NCI-H526 treated with DMSO at 0.1 percent for 48 hours (cell line): ENCODE measurements at places on chromosomes 4 and X.

DNA sequence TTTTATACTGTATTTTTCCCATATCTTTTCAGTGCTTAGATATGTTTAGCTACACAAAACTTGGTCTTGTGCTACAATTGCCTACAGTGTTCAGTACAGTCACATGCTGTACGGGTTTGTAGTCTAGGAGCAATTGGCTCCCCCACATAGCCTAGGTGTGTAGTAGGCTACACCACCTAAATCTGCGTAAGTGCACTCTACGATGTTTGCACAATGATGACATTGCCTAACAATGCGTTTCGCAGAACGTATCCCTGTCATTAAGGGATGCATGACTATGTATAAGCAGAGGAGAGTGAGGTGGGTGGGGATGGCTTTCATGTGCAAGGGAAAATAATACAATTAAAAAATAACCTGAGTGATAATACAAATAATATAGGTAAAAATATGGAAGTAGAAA is 131.4 kb downstream of the GBA3 start:
- no peak for DNase-seq

- no peak for DNase-seq
Observed at GRCh38 chr4:172202480-172203076, 389.4 kb downstream of the GALNTL6 start.

GRCh38 chr4:112170451-112170993 is 25.3 kb downstream of the FAM241A start:
- DNase-seq = no peak

DNA sequence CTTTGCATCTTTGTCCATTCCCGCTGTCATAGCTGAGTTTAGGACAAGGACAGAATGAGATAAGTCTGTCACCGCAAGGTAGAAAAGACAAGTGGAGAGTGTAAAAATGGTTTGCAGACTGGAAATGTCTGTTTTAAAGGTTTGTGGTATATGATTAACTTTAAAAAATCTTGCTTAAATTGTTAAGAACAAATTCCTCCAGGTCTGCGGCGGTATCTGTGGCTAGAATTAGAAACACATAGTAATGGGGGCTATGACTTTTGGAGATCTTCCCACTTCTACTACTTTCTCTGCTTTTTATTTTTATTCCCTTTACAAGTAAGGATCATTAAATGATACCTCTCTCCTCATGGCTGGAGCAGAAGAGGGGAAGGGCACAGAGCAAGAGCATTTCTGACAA is 92.2 kb downstream of the MID1IP1 start:
- no peak for DNase-seq

- no peak for DNase-seq
Observed at GRCh38 chr4:22874334-22874912, 181.7 kb downstream of the GBA3 start.

DNA sequence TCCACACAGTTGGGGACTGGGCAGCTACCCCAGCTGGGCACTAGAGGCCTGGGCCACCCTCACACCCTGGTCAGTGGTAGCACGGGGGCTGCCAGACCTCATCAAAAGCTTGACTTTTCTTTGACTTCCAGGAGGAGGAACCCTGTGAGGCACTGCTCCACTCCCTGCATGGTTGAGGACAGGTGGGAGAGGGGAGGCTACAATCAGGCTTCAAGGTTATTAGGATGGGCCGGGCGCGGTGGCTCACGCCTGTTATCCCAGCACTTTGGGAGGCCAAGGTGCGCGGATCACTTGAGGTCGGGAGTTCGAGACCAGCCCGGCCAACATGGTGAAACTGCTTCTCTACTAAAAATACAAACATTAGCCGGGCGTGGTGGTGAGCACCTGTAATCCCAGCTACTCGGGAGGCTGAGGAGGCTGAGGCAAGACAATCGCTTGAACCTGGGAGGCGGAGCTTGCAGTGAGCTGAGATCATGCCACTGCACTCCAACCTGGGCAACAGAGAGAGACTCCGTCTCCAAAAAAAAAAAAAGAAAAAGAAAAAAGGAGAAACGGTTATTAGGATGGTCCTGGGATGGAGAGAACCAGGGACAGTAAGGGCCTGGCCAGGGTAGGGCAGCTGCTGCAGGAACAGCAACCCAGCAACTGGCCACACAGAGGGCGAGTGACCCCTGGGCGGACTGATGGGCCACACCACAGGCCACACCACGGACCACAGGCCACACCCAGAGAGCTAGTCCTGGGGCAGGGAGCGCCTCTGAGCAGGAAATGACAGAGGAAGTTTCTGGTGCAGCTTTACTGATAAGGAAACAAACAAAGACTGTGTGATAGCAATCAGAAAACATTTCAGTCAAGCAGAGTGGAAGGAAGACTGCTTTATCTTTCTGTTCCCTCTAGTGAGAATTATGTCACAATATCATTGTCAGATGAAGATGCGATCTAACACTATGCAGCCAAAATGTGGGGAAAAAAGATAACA is 20.5 kb upstream of the OPN1LW start:
- no peak for DNase-seq

- no peak for DNase-seq
Observed at GRCh38 chrX:119673336-119673735, 19.6 kb downstream of the SEPTIN6 start.

DNA sequence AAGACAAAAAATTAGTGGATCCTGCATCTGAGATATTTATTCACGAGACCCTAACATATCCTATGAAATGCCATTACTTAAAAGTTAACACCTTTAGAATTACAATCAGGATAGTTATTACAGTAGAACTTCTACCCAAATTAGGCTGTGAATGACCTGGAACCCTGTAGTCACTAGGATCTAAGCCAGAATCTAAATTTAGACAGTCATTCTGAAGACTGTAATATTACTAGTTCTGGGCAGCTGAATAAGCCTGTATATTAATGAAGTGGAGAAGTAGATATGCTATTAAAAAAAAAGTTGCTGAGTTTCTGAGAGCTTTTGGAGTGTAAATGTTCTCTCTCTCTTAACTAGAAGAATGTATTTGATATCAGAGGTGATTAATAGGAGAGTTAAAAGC is 67.0 kb downstream of the FAM13A start:
- no peak for DNase-seq

GRCh38 chr4:95985051-95985450 is 145.2 kb downstream of the PDHA2 start:
- no peak for DNase-seq

DNA sequence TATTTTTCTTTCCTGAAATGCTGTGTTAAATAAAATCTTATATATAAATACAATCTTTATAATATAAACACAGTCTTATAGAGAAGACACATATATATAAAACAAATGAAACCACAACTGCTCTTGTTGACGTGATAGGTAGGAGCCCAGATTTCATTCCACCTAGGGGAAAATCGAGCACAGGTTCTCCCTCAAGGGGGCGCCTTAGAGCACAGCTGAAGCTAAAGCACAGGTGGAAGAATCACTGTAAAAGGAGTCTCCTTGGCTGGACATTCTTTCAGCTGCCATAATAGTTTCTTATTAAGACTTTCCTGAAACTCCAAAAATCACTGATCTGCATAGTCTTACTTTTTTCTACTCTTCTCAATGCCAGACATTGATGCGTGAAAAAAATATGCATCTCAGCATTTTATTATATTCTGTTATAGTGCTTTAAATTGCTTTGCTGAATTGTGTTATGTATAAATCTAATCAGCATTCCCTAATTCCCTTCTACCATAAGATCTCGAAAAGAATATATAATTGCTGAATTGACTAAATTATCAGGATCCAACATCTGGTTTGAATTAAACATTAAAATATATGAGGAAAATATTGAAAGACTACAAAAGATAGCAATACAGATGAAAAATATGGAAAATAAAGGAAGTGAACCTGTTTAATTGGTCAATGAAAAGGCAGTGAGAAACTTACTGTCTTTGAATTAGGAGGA is 25.5 kb upstream of the RXFP1 start:
- no peak for DNase-seq

DNA sequence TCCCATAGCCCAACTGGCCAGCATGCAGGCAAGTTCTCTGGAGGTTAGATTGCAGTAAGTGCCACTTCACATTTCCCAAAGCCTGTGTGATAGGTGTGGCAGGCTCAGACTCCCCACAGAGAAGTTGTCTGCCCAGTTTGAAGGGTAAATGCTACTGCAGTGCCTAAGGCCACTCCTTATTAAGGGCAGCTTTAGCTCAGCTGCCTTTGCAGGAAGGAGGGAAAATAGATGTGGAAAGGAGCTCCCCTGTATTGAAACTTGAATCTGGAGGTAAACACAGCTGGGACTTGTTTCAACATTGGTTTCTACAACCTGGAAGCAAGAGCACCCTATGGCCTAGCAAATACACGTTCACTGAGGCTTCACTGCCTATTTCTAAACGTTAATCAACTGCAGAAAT is 22.4 kb downstream of the NEXMIF start:
- no peak for DNase-seq

- no peak for DNase-seq
Observed at GRCh38 chrX:18955676-18956075, 28.2 kb downstream of the PHKA2 start.

- DNase-seq = no peak
Observed at GRCh38 chr4:12879496-12879895, 604.6 kb downstream of the RAB28 start.

GRCh38 chrX:18360867-18361266 is 6.4 kb upstream of the SCML2 start:
- DNase-seq = no peak

GRCh38 chrX:54043056-54043455 is 1.2 kb downstream of the PHF8 start:
- no peak for DNase-seq

DNA sequence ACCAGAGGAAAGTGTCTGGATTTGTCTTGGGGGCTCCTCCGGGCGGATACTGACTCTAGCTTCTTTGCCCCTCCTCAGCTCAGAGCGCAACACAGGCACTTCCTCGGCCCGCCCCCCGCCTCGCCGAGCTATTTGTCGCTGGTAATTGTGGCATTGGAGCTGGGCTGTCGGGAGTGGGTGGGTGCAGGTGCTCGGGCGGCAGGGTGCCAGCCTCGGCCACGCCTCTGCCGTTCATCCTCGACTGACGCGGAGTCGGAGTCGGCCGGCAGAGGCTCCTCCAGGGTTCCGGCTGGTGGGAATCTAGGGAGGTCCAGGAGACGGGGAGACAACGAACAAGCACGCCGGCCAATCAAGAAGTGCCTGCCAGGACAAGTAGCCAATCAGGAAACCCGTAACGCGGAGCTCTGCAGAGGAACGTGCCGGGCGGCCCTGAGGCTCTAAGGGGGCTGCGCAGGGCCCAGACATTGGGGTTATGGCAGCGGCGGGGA is 3.9 kb upstream of the SYN1 start:
- peak; percentile 70 for DNase-seq

- DNase-seq = no peak
Observed at GRCh38 chrX:10399043-10399741, 221.2 kb downstream of the MID1 start.

DNA sequence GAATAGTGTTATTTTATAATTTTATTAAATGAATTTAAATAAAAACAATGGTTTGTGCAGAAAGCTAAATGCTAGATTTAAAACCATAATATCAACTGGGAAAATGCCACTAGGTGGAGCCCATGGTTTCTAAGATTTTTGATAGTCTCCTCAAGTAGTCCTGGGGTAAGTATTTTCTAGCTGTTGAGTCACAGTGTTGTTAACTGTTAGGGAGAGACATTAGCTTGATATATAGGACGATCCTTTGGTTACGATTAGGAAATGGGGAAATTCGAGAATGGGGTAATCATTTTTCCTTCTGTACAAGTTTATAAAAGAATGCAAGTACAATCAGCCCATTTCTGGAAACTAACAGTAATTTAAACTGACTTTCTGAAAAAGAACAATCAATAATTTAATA is 378.4 kb downstream of the ANKRD50 start:
- DNase-seq = peak; percentile 31

DNA sequence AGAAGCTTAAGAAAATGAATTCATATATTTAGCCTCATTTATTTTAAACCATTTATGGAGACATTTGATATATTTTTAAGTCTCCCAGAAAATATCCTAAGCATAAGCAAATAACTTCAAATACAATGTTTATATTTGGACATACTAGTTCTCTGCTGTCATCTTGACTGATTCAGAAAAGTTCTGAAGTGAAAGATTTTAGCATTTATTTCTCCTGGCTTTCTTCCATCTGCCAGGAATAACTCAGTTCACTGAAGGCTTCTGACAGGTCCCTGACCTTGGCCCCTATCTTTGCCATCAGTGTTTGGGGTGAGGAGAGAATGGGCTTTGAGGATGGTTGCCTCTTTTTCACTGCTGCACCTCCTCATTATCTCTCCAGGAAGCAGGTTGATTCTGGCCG is 115.7 kb downstream of the SLIT2 start:
- no peak for DNase-seq

DNA sequence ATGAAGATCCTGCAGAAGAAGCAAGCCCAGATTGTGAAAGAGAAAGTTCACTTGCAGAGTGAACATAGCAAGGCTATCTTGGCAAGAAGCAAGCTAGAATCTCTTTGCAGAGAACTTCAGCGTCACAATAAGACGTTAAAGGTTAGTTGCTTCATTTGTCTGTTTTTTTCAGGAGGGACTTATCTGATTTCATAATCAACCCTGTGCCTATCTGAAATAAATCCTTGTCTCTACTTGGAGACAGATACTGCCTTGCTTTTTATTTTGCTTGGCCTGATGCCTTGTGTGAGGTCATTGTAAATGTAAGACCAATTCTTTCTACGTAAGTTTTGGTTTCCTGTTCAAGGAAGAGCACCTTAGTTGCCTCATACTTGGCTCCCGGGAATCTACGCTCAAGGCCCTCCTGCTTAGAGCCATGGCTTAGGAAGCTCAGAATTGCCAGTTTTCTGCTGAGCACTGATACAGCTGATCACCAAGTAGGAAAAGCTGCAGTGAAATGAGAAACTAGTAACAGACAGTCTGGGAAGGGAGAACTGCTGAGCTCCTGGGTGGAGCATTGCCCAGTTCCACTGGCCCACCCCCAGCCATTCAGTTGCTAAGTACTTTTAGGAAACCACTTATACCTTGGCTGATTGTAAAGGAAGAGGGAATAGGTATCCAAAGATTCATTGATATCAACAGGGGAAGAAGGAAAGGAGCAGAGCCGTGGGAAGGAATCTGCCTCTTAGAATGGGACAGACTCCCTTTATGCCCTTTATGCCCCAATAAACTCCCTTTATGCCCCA is 41.8 kb downstream of the RBBP7 start:
- DNase-seq = no peak

DNA sequence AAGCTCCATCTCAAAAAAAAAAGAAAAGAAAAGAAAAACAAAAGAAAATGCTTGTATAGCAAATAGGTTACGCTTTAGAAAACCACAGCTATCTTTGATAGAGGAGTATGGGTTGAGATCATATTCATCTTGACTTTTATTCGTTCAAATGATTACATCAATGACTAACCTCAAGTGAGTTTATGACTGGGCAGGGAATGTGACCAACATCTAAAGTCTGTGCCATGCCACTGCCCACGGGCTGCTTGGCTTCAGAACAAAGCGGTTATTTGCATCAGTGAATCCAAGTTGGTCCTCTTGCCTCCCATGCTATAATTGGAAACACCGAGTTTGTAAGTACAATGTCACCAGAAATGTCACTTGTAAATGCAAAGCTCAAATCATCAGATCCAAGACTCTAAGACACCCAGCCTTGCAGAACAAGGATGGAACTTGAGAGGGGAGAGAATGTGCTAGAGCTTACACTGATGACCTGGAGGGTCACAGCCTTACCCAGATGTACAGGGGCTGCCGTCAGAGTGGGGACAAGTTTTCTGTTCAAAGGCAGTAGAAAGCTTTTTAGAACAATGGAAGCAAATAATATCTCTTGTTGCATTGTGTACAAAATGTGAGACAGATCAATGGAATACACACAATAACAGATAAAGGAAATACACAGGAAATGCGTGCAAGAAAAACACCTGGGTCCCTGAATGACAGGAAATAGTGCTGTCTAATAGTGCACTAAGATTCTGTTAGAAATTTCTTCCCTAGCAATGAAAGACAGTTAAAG is 8.4 kb upstream of the OPN1LW start:
- DNase-seq = no peak

- no peak for DNase-seq
Observed at GRCh38 chrX:107119283-107119682, 661 bp upstream of the RBM41 start.
